ENCODE measurements at places on chromosomes 3 and 15. TPM values are rescaled to one million over a fixed set of nuclear protein-coding genes. Genes with fewer than 3 reads are reported as not detected.

DNA sequence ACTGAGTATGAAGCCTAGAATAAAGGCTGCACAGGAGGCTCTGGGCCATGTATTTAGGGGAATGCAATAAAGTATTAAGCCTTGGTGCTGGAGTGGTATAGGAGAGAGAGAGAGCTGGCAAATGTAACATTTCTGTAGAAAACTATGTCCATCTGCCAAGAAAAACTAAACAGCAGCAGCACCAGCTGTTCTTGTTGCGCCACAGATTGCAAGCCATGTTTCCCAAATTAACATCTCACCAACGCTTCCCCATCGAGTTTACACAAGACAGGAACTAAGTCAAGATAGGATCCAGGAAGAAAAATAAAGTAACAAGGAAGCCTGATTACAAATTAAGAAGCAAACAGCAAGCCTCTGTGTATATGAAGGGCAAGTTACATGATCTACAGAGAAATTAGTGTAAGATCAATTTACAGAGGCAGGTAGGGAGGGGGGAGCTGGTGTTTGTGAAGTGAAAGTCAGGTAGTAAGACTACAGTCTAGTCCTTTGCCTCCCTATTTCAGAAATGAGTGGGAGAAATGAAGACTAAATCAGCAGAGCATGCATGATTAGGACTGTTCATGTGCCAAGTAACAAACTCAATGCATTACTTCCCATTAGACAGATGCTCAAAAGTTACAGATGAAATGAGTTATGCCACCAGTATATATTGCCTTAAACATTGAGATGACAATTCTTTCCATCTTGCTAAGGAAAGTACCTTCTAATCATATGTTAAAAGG lies 900.5 kb downstream of the EPHA3 start:
- DNase-seq = no peak

DNA sequence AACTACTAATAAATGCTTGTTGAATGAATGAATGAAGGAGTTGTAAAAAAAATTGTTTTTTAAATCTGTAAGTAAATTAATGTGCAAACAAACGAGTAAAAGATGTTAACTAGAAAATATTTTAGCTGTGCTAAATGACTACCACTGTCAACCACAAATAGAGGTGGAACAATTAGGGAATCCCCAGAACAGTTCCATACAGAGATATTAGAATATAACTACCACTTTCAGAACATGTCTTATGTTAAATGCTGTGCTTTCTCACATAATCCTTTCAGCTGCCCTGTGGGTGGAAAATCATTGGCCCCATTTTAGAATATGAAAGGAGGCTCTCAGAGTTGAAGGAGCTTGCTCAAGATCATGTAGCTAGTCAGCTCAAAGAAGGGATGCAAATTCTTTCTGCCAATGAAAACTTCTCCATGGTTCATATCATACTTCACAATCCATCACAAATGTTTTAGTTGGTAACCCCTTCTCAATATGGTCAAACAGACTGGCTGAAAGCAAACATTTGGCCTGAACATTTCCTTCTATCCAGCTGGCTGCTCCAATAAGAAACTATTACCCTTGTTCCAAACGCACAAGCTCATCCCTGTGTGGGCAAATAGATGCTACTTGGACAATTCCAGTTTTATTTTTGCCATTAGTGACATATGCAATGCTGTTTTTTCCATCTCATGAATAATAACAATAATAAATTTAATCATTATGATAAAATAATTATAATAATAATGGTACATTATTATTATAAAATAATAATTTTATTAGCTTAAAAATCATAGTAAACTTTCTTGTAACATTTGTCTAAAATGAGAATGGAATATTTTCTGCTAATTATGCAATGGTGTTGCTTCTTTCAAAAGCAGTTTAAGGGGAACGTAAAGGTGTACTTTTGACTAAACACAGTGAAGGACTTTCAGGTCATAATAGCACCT lies 290.4 kb upstream of the STT3B start:
- DNase-seq = no peak

DNA sequence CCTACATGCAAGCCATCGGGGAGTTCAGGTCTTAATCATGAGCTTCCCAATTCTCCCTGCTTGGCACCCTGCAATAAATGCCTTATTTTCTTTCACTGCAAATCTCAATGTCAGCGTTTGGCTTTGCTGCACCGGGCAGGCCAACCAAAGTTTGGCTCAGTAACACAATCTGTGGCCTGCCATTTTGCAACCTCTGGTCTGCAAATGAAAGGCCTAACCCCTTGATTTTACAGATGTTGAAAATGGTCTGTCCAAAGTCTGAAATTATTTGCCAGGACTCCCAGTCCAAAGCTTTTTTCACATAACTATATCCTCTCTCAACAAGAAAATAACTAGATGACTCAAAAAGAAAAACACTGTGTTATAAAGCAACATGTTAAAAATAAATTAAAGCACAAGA lies 34.0 kb upstream of the LEKR1 start:
- no peak for DNase-seq

POC1A gene
- total RNA-seq = 1.2 TPM

TF gene
- 0.30 TPM for total RNA-seq

SLC2A2 gene
- not detected for total RNA-seq
